ENCODE measurements at places on chromosomes 6 and 20.
A peak's percentile ranks its signal among the peaks of the same experiment; 100 is the strongest.

- no peak for DNase-seq
Measured at GRCh38 chr6:34223381-34223955, 13.2 kb upstream of the HMGA1 start.

DNA sequence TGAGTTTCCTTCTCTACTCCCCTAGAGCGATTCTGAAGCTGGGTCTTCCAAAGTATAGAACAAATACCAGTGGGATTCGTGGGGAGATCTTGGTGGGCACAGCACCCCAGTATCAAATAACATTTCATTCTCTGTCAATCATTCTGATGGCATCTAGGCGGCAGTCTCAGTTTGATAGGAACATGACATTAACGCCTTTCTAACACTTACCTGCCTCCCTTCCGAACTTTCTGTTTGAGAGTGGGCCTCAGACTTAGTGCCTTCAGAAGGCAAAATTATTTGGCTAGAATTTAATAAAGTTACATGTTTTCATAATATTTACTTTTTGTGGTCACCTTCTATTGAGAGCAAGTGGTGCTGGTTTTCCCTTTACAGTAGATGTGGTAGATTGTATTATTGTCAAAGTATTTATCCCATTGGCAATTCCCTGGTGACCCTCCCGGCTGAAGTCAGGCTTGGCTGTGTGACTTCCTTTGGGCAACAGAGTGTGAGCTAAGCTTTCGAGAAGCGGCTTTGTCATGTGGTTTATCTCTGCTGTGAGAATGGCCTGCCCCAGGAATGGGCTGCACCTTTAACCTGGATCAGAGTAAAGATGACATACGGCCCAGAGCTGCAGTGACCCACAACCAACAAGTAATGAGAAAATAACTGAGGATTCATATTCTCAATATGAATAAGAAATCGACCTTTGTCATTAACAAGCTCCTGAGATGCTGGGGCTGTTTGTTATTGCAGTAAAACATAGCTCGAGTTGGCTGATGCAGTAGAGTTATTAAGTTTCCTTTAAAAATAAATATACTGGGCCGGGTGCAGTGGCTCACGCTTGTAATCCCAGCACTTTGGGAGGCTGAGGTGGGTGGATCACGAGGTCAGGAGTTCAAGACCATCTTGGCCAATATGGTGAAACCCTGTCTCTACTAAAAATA, 45.2 kb upstream of the PTPN1 start:
- no peak for DNase-seq

- DNase-seq = peak; percentile 79
Measured at GRCh38 chr6:43705996-43706395, 18.4 kb upstream of the MRPS18A start.

DNA sequence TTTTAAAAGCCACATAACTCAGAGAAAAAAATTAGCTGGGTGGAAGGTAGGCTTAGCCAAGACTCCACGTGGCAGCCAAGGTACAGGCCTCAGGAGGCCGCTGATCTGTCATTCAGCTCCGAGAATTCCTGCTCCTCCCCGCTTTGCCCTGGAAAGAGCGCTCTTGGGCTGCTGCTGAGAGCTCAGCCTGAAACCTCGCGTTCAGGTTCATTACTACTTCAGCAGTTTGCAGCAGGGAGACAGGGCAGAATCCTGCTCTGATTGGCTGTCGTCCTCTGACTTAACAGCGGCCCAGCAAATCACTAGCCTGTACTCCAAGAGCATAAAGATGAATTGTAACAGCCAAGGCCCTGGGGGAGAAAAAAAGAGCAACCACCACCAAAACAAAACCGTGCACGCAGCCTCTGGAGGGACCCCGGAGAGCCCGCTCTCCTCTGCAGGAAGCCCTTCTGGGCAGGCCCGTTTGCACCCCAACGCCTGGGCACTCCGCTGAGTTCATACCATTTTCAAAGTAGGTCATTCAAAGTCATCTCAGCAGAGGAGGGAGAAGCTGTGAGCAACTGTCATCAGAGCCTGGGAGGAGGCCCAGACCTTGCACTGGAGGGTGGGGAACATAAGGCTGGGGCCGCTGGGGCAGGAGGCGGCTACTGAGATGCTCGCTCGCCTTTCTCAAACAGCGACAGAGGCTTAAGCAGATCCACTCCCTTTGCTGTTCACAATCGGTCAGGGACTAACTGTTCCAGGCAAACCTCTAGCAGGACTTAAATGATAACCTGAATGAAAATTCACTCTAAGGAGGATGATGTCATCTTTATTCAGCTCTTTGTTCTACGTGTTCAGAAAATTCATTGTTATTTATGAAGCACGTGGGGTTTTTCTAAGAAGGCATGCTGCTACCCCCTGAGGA, 42.3 kb upstream of the ATXN1 start:
- no peak for DNase-seq

DNA sequence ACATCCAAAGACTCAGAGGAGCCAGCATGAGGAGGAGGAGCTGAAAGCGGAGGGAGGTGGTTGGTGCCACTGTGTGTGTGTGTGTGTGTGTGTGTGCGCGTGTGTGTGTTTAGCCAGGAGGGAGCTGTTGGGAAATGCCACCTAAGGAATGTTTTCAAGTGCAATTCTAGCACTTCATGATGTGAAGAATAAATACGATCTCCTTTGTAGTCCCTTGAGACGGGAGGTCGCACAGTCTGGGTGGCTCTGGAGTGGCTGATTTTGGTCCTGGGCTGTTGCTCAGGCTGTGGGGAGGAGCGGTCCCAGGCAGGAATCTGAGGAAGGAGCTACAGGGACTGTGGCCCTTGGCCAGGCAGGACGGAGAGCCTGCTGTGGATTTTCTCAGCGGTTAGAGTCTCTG, 93.7 kb downstream of the PPP1R14C start:
- DNase-seq = no peak

- DNase-seq = no peak
Measured at GRCh38 chr6:124983383-124984083, 21.3 kb downstream of the RNF217 start.

DNA sequence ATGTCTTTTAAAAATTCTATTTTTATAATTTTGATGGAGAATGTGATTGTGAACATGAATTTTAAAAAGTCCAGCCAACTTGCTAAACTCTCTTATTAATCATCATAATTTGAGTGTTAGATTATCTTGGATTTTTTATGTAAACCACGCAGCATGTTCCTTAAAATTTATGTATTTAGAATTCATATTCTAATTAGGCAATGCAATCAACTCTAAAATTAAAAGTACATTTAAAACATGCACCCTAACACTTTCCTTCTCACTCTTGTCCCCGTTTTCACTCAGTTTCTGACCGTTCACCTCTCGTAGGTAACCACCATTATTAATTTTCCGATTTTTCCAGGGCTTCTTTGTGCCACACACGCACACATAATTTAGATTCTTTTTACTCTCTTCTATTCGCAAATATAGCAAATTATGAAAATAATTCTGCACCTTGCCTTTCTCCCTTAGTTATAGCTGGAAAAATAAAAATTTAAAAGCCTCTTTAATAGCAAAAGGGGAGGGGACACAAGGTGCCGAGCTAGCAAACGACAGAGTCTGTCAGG, 329 bp upstream of the ZKSCAN3 start:
- DNase-seq = no peak

DNA sequence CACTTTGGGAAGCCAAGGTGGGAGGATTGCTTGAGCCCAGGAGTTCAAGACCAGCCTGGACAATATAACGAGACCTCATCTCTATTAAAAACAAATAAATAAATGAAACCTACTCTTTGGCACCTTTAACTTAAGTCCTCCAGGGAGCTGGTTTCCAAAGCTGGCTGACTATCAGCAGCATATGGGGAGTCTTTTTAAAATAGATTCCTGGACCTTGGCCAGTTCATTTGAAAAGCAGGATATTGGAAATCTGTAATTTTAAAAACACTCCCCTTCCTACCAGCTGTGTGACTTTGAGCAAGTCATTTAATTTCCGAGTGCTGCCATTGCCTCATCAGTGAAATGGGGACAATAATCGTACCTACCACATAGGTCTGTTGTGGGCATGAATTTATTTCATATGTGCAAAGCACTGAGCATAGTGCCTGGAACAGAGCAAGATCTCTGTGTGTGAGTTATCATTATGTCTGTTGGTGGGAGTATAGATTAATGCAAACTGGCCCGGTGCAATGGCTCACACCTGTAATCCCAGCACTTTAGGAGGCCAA, 40.9 kb upstream of the PTPN1 start:
- DNase-seq = no peak

GRCh38 chr6:27312950-27313271, 838 bp upstream of the POM121L2 start:
- DNase-seq = no peak

DNA sequence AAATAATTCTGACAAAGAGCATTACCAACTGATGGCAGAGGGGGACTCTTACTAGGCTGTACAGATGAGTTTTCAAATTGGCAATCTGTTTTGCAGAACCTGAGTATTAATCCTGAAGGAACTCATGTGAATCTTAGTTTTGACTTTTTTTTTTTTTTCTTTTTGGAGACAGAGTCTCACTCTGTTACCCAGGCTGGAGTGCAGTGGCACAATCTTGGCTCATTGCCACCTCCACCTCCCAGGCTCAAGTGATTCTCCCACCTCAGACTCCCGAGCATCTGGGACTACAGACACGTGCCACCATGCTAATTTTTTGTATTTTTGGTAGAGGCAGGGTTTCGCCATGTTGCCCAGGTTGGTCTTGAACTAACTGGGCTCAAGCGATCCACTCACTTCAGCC, 49.3 kb downstream of the KCTD20 start:
- DNase-seq = no peak

- no peak for DNase-seq
Measured at GRCh38 chr20:21523281-21523868, 9.5 kb upstream of the NKX2-2 start.

DNA sequence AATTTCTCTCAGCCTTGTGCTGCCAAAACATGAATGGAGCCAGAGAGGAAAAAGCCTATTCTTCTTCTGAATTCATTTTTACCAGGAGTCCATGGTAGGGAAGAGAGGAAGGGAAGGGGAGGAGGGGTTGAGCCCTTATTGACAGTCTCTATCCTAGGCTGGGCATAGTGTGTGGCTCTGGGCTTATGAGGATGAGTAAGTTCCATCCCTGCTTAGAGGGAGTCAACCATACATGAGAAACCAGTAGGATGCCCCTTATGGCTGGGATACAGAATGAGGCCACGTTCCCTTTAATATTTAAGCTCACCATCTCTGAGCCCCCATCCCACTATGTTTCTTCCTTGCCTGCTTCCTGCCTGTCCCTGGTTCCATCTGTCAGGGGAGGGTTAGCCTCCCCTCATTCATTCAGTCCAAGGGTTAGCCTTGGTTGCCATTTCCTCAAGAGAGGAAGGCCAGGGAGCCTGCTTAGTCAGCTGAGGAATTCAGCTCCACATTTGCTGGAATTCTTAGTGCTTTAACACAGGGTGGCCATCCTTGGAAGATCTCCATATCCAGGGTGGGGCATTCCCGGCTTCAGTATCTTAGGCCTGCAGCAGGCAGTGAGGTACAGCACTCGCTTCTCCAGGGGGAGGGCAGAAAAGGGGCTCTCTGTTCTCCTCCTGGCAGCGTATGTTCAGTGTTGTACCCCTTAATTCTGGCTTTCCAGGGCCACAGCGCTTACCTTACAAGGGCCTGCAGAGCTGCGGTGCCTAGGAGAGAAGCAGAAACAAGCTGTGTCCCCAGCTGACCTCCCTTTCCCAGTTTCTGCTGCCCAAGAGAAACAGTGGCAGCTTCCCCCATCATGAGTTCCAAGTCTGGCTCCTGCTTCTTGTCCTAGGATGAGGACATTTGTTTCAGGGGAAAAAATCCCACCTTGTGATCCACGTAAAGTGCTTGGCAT, 12.5 kb downstream of the SIRT5 start:
- no peak for DNase-seq

- DNase-seq = peak; percentile 68
Measured at GRCh38 chr20:1185790-1186334, 1.1 kb upstream of the TMEM74B start.

- DNase-seq = no peak
Measured at GRCh38 chr20:45465491-45466266, 3.9 kb upstream of the WFDC2 start.

- peak; percentile 72 for DNase-seq
Measured at GRCh38 chr20:53652090-53652858, 58.6 kb upstream of the ZNF217 start.

DNA sequence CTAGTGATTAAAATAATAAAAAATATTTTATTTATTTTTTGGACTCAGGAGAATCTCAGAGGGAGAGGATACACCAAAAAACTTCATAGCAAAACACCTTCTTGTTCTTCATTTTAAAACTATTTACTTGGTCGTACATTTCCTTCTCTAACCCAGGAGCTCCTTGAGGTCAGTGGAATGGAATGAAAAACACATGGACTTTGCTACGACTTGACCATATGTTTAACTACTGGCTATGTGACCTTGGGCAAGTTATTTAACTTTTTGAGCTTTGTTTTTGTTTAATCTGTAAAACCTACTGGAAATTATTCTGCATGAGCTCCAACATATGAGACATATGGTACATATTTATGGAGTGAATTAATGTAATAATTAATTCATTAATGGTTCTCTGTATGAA, 1005.5 kb upstream of the CITED2 start:
- no peak for DNase-seq

DNA sequence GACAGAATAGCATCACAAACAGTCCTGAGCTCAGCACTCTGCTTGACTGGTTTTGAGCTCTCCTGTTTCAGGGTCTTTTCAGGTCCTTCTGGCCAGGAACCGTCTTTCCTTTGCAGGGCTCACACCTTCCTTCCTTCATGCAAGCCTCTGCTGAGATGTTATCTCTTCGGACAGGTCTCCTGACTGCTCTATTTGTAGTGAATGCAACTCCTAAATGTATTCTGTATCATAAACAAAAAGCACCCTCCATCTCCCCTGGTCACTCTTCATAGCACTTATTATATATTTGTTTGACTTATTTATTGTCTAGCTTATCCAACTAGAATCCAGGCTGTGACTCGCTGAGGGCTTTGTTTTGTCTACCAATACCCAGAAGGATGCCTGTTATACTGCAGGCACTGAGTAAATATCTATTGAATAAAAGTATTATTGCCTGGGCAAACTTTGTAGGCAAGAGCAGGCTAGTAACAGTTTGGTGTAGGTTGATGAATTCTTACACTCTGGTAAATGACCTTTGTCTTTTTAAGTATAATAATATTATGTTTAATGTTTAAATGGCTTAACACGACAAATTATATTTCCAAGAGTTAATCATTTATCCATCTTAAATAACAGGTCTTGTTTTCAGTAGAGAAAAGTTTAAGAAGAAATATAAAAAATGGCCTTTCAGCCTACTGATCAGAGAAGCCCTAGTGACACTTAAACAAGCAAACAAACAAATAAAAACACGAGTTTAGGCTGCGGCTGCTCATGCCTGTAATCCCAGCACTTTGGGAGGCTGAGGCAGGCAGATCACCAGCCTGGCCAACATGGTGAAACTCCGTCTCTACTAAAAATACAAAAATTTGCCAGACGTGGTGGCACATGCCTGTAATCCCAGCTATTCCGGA, 199.7 kb downstream of the BCAS1 start:
- no peak for DNase-seq

GRCh38 chr20:53824779-53825178, 231.1 kb upstream of the ZNF217 start:
- no peak for DNase-seq

GRCh38 chr6:151413372-151414145, 22.2 kb upstream of the ZBTB2 start:
- no peak for DNase-seq

DNA sequence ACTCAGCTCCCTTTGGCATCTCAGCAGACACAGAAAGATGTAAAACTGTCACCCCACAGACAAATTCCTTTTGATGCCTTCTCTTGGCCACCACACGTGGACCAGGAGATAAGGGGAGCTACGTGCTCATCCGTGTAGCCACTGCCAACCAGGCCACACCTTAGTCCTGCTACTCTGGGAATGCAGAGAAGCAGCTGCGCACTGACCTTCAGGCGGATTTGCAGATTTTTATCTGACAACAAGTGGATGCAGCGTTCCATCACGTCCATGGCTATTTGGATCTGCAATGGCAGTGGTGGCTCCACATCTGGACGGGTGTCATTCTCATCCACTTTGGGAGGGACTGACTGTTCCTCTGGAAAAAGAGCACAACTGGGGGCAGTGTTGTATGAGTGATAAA, 30.8 kb downstream of the TTI1 start:
- no peak for DNase-seq

Data from RPMI8226 (cell line).